ENCODE measurements at places on chromosomes 7 and 10.
A peak's percentile ranks its signal among the peaks of the same experiment; 100 is the strongest.

GRCh38 chr10:58212622-58213021 is 55.1 kb downstream of the IPMK start:
- DNase-seq = no peak

DNA sequence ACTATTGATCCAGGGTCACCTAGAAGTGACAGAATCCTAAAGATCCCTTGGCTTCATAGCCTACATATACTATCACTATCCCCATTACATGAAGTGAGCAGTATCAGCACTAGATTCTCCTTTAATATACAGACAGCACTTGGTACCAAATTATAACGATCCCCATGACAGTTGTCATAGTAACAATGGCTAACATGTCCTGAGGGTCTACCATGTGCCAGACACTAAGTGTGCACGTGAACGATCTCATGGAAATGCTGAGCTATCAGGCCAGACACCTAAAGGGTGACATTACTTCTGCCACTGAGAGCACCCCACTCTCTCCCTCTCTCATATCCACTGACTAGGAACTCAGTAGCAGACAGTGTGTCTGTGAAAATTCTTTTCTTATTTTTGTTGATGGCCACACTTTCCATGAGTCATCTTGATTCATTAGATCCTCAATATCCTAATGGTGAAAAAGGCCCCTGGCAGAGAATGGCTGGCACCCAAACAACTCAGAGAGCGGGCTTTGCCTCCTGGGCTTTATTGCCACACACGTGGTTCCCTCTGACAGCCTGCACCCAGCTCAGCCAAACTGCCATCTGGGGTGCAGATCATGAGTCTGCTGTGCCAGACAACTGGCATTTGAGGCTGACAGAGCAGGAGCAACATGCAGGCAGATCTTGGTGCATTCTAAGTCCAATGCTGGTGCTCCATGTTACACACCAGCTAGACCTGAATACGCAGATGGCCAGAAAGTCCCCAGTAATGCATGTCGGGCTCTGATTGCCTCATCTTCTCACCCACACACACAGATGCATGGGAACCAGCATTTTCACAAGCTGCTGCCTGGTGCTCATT is 176.3 kb downstream of the DGKI start:
- peak; percentile 72 for DNase-seq

DNA sequence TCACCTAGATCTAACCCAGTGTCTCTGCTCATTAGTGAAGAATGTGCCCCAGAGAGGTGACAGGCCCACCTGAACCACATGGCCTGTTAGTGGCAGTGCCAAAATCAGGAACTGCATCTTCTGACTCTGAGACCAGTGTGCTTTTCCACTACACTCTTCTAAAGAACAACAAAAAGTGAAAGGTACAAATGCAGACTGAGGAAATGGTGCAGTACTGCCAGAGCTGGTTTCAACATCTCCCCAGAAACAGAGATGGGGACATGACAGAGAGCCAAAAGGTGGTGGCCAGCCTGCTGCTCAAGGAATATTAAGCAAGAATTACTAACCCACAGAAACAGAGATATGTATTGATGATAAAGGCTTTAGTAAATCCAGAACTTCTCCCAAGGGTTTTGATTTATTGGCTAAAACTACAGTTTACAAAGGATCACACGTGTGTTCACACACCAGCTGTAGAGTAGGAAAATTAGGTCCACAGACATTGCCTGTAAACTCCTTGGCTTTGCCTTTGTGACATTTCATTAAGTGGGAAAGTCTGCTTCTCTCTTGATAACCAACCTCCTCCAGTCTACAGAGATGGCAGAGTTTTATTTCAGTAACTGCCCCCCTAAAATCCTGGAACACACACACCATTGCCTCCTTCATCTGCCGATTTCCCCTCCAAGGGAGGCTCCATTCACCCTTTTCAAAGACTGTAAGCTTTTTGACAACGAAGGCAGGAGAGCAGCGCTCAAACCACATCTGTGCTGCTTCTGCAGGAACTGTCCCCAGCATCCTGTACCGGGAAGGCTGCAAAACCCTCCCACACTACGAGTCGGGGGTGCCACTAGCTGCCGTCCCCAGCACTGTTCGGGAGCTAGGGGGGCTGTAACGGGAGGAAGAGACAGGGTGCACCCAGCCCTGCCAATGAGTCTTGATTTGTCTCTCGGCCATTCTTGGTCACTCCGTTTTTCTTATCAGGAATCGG is 29.8 kb downstream of the GSDME start:
- peak; percentile 35 for DNase-seq

- DNase-seq = no peak
Measured at GRCh38 chr7:77416621-77417371, 647 bp upstream of the GSAP start.

DNA sequence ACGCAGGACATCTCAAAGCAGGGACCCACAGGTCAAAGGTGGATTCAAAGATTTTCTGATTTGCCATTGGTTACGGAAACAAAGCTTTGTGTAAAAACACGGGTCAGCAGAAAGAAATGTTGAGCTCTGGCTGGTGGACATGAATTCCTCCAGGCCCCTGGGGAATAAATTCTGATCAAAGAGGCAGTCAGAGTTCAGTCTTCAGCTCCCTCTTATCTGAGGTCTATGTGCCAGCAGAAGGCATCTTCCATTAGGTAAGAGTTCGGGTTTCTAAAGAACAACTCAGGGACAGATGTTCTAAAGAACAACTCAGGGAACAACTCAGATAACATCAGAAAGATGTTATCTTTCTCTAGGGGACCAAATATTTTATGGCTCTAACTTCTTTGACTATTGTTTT is 64.9 kb upstream of the PALS2 start:
- no peak for DNase-seq

GRCh38 chr7:132295175-132295574 is 281.1 kb downstream of the PLXNA4 start:
- no peak for DNase-seq

DNA sequence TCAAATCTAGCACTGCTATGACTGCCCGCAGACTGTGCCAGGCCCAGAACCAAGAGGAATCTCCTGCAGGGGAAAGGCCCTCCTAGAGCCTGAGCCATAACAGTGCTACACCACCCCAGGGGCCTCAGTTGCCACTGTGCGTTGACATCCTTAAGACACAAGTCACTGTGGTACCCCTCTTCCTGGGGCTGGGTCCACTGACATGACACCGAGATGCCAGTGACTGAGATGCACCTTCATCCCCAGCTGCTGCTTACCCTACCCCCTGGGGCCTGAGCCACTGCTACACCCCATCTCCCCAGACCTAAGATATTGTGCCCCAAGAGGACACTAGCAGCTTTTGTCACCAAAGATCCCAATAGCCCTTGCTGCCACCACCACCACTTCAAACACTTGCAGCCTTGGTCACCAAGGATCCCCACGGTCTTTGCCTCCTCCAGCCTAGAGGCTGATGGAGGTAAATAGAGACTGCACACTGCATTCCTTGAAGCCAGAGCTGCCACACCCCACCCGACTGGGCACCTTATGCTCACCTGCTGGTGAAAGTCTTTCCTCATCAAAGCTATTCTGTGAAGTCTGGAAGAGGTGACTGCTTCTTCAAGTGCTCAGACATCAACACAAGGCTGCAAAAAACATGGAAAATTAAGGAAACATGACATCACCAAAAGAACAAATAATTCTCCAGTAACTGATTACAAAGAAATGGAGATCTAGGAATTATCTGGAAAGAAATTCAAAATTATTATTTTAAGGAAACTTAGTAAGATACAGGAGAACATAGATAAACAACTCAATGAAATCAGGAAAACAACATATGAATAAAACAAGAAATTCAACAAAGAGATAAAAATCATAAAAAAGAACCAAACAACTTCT is 40.4 kb upstream of the SHH start:
- DNase-seq = no peak

GRCh38 chr7:130891254-130892094 is 157.5 kb upstream of the KLF14 start:
- DNase-seq = peak; percentile 98

GRCh38 chr7:104045183-104045582 is 55.7 kb upstream of the RELN start:
- no peak for DNase-seq

DNA sequence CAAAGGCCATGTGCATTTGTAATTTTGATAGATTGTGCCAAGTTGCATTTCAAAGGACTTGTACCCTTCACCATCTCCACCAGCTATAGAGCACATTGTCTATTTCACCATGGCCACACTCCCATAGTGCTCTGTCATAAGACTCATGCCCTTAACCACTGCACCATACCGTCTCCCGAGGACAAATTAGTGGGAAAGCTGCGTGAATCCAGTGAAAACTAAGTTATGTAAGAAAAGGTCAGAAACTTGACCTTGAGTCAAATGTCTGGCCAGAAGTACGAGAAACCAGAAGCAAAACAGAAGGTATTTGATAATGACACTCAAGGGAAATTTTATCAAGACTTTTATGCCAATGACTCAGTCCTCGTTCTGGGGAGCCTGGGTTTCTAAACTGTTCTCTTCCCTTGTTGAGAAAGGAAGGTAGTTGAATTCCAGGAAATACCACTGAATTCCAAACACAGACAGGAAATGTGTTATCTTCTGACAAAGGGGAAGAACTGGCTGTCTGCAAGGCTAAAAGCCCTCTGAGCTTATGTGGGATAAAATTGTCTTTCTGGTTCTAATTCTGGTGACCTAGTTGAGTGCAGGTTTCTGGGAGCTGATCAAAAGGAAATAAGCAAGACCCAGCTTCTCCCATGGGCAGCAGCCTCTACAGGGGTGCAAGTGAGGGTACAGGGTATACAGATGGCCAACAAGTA is 49.7 kb downstream of the CDK1 start:
- peak; percentile 61 for DNase-seq

- DNase-seq = peak; percentile 54
Measured at GRCh38 chr10:18473424-18474117, 177.8 kb downstream of the NSUN6 start.

- DNase-seq = no peak
Measured at GRCh38 chr10:84987039-84987438, 658.6 kb downstream of the CCSER2 start.

DNA sequence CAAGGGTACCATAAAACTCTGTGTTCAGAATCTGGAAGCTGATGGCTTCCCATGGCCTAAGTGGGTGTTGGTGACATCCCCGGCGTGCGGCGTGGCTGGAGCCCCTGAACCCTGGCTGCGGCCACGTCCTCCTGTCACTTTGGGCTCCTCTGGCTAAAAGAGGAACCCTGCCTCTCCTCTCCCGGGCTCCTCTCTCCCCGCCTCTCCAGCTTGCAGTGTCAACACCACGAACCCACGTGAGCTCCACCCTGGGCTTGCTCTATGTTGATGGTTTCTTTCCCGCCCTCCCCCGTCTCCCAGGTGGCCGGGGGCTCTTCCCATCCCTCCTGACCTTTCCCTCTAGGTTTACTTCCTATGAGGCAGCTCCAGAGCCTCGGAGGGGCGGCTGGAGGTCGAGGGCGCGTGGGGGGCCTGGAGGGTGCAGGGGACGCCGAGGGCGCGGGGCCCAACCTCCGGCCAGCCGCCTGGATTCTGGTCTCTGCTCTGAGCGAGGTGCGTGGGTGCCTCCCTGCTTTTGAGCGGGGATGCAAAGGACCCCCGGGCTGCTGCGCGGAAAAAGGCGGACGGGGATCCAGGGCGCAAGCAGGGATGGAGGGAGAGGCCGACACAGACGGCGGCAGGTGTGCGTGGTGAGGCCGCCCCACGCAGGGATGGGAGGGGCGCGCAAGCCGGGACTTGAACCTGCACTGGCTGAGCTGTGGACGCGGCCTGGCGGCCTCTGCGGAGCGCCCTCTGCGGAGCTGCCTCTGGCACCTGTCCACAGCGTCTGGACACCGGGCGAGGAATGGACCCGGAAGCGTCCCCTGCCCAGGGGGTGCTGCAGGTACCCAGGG is 115.5 kb upstream of the DIP2C start:
- DNase-seq = no peak

GRCh38 chr10:27490807-27491206 is 13.3 kb upstream of the RAB18 start:
- DNase-seq = no peak

GRCh38 chr7:156768698-156769472 is 124.1 kb downstream of the LMBR1 start:
- no peak for DNase-seq
